ENCODE measurements at places on chromosomes 7 and 10.

DNA sequence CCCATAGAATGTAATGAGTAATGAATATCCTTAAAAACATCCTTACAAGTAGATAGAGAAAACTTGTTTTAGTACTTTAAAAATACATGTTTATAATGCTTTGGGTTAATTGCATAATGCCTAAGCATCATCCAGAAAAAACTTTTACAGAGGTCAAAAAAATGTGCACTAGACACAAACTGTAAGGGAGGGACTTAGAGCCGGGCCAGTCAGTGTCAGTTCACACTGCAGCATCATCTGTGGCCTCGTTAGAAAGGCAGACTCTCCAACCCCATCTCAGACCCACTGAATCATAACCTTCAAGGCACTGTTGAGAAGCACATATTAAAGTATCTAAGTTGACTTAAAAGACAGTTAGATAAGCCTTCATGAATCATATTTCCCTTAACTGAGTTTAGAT lies 230.1 kb upstream of the PRPS1L1 start:
- no peak for DNase-seq

- peak; percentile 2 for DNase-seq
Measured at GRCh38 chr7:132709971-132710567, 133.8 kb upstream of the PLXNA4 start.

- DNase-seq, result no peak
Measured at GRCh38 chr10:7426349-7426748, 15.5 kb upstream of the SFMBT2 start.

GRCh38 chr10:73785721-73786511 lies 510 bp downstream of the ZSWIM8 start:
- no peak for DNase-seq

GRCh38 chr7:3466261-3466660 lies 165.2 kb downstream of the SDK1 start:
- no peak for DNase-seq

DNA sequence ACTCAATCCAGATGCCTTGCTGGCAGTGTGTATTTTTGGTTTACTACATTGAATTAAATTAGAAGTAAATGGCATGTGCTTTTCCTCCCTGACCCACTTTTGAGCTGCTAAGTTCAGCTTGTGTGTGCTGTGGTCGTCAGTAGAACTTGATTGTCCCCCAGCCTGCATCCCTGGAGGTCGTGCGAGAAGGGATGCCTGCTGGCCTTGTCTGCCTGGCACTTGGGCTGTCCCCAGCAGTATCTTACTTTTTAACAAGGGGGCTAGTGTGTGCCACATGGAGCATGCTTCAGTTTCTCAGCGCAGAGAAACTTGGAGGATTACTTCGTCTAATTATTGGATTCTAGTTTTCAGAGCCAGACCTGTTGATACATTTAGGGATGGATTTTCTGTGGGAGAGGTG lies 80.2 kb downstream of the ADCY1 start:
- DNase-seq, result no peak

DNA sequence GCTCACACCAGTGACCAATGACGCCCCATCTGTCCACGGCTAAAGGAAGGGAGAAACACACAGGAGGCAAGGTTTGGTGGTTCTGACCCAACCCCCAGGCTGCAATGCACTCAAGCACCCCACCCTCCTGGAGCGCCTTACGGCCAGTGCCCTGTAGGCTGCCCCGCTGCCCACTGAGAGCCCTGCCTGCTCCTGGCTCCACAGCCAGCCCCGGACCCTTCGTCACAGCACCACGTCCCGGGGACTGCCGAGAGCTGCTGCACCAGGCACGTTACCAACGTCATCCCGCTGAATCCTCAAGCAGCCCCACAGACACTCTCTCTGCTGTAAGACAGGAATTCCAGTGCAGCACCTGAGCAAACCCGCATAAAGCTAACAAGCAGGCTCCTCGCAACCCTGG lies 87.8 kb downstream of the MAD1L1 start:
- no peak for DNase-seq

DNA sequence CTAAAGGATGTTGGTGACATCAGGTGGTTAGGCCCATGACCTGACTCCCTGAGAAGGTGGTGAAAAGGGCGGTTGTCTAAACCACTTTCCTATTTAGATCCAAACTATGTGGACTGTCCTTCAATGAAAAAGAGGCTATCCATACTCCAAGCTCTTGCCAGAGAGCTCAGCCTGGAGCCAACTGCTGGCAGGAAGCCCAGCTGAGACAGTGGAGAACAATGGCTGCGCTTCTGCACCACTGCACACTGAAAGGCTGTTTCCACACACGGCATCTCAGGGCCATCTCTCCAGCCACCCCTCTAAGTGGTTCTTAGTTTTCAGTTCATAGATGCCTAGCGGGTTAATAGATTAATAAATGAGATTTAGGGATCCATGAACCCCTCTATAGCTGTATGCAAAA lies 488.8 kb upstream of the ZMIZ1 start:
- DNase-seq, result no peak

GRCh38 chr10:97401455-97401919 lies 347 bp upstream of the RRP12 start:
- no peak for DNase-seq

GRCh38 chr7:35593899-35594298 lies 101.0 kb downstream of the HERPUD2 start:
- no peak for DNase-seq

DNA sequence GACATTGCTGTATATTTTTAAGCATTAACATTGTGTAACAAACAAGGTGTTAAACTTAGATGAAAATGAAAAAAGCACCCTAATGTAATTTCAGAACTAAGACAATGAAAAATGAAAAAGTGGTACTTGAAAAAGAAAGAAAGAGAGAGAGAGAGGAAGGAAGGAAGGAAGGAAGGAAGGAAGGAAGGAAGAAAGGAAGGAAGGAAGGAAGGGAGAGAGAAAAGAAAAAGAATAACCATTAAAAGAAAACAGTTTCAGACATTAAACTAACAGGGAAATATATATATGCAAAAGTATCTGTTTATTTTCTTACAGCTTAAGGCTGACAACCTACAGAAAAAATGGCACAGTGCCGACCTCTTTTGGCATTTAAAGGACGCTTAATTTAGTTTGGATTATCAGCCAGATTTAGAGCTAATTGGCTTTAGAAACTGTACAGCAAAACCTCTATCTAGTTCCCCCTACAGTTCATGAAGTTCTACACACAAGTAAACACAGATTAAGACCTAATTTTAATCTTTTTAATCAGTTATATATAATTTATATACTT lies 13.8 kb downstream of the MTERF1 start:
- DNase-seq, result no peak

- DNase-seq, result no peak
Measured at GRCh38 chr7:134826105-134826504, 46.7 kb downstream of the CALD1 start.

DNA sequence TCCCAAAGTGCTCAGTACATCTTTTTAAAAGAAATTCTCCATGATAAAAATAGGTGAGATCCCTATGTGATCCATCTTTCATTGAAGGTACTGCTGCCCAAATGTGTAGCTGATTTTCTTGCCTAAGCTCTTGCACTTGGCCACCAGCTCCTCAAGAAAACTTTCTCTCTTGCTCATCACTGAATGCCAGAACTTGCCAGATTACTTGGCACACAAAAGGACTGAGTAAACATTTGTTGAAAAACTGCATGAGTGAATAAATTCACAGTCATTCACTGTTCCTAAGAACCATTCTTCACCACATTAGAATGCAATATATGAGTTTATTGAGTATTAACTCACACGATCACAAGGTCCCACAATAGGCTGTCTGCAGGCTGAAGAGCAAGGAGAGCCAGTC lies 99.9 kb downstream of the TRIL start:
- no peak for DNase-seq

DNA sequence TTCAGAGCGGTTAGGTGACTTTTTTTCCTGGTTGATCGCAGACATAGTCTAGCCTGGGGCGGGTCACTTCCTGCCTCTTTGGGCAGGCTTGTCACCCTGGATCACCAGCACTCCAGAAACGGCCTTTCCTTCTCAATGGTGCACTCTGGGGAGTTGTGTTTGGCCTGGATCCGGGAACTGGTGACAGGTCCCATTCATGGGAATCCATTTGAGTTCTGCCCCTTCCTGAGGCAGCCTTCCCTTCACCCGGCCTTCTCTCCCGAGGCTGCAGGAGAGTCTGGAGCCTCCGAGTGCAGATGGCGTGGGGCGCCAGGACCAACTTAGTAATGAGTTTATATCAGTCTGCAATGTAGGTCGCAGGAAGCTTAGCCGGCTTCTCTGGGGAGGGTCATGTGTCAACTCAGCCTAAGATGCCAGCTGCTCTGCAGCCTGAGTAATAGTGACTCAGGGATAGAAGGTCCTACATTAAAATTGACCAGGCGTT lies 54.2 kb downstream of the TACR2 start:
- no peak for DNase-seq

- no peak for DNase-seq
Measured at GRCh38 chr10:683448-684071, 5.9 kb downstream of the DIP2C start.

DNA sequence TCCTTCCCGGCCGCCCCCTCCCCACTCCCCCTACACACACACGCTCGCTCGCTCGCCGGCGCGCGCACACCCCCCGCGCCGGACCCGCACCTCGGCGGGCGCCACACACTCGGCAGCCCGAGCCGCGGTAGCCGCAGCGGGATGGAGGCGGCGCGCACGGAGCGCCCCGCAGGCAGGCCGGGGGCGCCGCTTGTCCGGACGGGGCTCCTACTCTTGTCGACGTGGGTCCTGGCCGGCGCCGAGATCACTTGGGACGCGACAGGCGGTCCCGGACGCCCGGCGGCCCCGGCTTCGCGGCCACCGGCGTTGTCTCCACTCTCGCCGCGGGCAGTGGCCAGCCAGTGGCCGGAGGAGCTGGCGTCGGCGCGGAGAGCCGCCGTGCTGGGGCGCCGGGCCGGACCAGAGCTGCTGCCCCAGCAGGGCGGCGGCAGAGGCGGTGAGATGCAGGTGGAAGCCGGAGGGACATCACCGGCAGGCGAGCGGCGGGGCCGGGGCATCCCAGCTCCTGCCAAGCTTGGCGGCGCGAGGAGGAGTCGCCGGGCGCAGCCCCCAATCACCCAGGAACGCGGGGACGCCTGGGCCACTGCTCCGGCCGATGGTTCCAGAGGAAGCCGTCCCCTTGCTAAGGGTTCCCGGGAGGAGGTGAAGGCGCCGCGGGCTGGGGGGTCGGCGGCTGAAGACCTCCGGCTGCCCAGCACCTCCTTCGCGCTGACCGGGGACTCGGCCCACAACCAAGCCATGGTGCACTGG lies at the start of gene SORCS3:
Gene SORCS3 (plus strand): TSS at position 104 of the 750 bp plus-strand sequence.
- DNase-seq, result no peak

DNA sequence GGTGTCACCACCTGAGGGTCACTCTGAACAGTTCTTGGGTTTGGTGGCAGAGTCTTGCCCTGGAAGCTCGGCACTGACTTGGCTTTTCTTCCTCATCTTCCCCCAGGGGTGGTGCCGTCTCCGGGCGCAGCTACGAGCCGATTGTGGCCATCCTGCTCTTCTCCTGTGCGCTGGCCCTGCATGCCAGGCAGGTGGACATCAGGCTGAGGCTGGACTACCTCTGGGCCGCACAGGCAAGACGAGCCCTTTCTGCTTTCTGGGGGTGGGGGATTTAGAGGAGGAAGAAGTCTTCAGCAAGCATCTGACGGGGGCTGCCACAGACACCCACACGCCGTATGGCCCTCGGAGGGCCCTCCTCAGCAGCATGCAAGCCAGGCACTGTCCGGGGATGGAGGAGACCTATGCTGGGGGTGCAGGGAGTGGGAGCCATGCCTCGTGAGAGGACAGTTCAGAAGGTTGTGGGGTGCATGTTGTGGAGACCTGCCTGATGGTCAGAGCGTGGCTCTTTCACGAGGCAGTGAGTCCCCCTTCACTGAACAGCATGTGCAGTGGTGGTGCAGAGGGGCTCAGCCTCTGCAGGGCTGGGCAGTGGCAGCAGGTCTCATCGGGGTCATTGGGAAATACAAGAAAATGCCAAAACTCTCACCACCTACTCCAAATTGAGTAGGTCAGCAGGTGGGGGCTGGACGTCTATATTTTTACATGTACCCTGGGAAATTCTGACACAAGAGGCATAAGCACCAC lies 112.4 kb downstream of the ADCY1 start:
- DNase-seq, result no peak

DNA sequence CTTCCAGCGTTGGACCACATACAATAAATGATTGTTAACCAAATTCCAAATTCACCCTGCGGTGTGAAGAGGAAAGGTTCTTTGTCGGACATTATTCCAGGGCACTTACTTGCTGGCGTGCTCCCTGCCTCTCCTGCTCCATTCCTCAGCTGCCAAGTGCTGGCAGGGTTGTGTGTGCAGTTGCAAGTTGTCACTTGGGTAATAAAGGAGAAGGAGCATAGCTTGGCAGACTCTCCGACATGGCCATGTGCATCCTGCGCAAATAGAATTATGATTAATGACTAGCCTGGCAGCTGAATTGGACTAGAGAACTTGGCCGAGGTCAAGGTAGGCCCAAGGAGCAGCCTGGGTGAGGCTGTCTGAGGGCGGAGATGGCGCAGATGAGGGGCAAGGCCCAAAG lies 92.3 kb upstream of the ELMO1 start:
- DNase-seq, result no peak

DNA sequence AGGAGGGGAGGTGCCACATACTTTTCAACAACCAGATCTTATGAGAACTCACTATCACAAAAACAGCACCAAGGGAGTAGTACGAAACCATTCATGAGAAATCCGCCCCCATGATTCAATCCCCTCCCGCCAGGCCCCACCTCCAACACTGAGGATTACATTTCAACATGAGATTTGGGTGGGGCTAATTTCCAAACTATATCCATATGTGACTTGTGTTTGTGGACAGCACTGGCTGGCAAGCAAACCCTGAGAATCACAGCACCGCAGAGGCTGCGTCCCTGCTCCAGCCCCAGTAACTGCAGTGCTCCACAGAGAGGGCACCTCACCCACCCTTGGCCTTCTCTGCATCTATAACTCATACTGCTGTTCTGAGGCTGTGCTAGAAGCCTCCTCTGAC lies 211.2 kb upstream of the PODXL start:
- DNase-seq, result no peak

GRCh38 chr10:110859973-110860376 lies 11.8 kb upstream of the PDCD4 start:
- DNase-seq, result no peak

DNA sequence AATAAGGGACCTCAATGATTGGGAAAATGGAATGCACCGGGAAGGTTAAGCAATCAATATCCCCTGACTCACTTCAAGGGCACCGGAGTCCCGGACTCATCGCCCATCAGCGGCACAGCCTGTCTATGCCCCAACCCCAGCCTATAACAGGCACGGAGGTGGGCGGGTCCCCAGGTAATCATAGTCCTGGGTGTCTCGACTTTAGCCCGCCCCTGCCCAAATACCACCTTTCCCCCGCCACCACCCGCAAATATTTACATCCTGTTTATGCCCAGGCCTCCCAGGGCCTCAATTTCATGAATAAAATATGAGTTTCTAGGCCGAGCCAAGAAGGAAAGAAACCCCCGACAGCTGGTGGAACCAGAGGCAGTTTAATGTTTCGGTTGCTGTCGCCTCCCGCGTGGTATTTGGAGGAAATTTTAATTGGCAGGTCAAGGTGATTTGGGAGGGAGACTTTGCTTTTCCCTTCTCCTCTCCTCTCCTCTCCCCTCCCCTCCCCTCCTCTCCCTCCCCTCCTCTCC lies 15.6 kb upstream of the RFC2 start:
- peak; percentile 52 for DNase-seq

GRCh38 chr10:76644476-76644875 lies 993.1 kb downstream of the KCNMA1 start:
- no peak for DNase-seq
